OCI-LY7 (cell line): ENCODE measurements at places on chromosomes 4 and X. TPM values are rescaled to one million over a fixed set of nuclear protein-coding genes. Genes with fewer than 3 reads are reported as not detected.

The IL2 gene
- not detected in 2 replicates for total RNA-seq

The SSX2 gene
- total RNA-seq = not detected in 2 replicates

The GABRG1 gene
- total RNA-seq = not detected in 2 replicates

The NXF3 gene
- not detected in 2 replicates for total RNA-seq

The LSM6 gene
- total RNA-seq = 60.9 and 62.3 TPM in 2 replicates

The TCEAL2 gene
- total RNA-seq = not detected in 2 replicates

The PCSK1N gene
- not detected in 2 replicates for total RNA-seq

The TCEAL9 gene
- not detected in 2 replicates for total RNA-seq

The SATL1 gene
- total RNA-seq = 0.17 TPM in 1 of 2 replicates, not detected in the other
